ENCODE measurements at places on chromosomes 1 and 21.

- no peak for DNase-seq
Measured at GRCh38 chr21:42009018-42009830, 936 bp downstream of the ZBTB21 start.

- DNase-seq: no peak
Measured at GRCh38 chr1:89908672-89909436, 86.1 kb upstream of the ZNF326 start.

GRCh38 chr21:32334980-32335531 is 36.4 kb downstream of the MRAP start:
- DNase-seq: no peak

DNA sequence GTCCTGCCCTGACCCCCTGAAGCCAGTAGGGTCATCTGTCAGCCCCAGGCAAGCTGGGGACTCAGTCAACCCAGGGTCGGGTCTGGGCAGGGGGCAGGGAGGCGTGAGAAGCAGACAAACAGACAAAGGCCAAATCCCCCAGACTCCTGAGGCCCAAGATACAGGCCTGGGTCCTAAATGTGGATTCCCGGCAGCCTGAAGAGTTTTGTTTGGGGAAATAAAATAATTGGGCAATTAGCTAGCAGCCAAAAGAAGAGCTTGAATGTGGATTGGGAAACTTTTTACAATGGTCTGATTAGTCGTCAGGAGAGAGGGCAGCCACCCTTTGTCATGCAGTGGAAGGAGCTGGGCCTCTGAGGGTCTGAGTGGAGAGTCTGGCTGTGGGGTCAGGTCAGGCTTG is 4.5 kb upstream of the LEFTY2 start:
- no peak for DNase-seq

DNA sequence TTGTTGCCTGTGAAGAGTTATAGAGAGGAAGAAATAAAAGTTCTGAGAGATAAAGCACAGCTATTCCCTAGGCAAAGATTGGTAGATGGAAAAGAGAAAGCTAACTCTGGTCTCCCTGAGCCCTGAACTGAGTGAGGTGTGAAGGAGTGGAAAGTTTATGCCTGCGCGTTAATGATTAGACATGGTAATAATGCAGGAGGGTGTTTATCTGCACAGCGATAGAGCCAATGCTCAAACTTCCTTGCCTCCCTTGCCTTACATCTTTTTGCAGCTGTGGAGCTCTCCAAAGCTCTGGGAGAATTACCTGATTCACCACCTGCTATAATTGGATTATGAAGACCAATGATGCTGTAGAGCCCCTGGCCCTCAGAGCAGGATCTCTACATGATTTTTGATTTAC is 32.8 kb upstream of the CHRM3 start:
- DNase-seq: no peak

DNA sequence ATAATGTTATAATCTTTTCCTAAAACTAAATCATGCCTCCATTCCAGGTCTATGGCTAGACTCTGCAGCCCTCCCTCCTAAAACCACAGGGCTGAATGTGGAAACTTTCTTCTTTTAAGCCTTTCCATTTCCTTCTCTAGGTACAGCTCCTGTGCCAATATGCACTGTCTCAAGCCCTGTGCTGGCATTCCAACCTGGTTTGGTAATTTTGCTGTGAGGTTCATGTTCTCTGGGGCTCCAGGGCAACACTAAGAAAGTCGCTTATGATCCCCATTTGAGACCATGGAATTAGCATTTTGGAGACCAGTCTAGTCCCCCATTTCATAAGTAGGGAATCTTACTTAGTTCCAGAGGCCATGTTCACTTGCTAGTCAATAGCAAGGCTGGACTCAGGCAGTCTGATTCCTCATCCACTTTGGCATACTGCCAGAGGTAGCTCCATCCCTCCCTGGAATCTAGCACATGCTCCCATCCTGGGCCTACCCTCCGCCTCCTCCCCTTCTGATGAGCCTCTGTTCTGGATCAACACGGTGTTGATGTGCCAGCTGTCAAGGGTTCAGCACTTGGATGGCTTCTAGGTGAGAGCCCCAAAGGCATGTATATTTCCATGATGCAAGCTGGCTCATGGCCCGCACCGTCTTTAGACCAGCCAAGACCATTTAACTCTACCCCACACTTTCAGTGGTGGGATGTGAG is 36.5 kb downstream of the ZMYND12 start:
- DNase-seq: no peak

DNA sequence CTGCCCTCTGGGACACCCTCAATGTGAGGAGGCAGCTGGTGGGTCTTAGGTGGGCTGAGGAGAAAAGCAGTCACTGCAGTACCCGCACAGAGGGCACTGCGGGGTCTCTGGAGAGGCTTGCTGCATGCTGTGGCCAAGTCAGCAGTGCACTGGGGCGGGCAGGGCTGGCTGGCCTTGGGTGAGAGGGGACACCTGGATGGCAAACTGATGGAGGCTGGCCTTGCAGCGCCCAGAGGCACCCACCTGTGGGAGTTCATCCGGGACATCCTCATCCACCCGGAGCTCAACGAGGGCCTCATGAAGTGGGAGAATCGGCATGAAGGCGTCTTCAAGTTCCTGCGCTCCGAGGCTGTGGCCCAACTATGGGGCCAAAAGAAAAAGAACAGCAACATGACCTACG is 3.2 kb downstream of the ELF3 start:
- DNase-seq: no peak

- DNase-seq: no peak
Measured at GRCh38 chr1:247328311-247328710, 3.4 kb downstream of the ZNF496 start.

DNA sequence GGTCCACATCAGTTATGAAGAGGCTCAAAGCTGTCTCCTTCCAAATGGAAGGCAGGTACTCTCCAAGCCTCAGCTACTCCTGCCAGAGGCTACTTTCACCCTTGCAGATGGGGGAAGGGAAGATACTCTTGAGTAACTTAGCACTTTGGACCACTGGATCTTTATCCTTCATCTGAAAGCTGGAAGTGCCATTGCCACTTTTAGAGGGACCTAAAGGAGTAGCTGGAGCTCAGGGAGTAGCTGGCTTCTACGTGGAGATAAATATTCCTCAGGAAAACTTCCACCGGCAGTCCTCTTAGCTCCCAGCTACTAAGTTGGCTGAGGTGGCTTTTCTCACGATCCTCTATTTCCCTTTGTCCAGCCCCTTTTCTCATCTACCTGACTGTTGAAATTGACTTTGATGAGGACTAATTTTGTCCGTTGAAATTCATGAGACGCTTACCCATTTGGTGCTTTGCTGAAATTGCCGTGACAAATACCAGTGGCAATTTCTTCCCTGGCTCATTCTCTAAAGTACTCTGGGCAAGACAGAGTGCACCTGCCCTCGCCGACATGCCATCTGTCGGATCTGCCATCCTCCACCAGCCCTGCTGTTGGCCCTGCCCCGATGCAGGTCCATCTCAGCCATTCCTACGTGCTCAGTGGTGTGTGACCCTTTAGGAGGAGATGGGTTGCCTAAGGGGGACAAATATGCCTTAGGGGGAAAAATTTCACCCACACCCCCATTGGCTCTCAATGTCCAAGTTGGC is 13.6 kb downstream of the IGSF21 start:
- no peak for DNase-seq

GRCh38 chr1:208866386-208866955 is 622.3 kb upstream of the PLXNA2 start:
- DNase-seq: no peak

DNA sequence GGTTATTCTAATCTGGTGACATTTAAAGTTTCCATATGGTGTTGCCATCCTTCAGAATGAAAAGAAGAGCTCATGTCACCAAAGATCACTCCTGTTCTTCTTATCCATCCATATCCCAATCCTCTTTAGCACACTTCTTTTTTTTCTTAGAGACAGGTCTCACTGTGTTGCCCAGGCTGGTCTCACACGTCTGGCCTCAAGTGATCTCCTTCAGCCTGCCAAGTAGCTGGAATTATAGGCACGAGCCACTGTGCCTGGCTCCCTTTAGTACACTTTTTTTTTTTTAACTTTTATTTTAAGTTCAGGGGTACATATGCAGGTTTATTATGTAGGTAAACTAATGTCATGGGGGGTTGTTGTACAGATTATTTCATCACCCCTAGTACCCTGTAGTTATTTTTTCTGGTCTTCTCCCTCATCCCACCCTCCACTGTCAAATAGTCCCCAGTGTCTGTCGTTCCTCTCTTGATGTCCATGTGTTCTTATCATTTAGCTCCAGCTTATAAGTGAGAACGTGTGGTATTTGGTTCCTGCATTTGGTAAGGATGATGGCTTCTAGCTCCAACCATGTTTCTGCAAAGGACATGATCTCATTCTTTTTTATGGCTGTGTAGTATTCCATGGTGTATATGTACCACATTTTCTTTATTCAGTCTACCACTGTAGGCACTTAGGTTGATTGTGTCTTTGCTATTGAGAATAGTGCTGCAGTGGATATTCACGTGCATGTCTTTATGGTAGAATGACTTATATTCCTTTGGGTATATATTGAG is 40.6 kb downstream of the CTTNBP2NL start:
- no peak for DNase-seq

GRCh38 chr1:33099290-33100118 is 18.6 kb downstream of the AZIN2 start:
- DNase-seq: no peak

DNA sequence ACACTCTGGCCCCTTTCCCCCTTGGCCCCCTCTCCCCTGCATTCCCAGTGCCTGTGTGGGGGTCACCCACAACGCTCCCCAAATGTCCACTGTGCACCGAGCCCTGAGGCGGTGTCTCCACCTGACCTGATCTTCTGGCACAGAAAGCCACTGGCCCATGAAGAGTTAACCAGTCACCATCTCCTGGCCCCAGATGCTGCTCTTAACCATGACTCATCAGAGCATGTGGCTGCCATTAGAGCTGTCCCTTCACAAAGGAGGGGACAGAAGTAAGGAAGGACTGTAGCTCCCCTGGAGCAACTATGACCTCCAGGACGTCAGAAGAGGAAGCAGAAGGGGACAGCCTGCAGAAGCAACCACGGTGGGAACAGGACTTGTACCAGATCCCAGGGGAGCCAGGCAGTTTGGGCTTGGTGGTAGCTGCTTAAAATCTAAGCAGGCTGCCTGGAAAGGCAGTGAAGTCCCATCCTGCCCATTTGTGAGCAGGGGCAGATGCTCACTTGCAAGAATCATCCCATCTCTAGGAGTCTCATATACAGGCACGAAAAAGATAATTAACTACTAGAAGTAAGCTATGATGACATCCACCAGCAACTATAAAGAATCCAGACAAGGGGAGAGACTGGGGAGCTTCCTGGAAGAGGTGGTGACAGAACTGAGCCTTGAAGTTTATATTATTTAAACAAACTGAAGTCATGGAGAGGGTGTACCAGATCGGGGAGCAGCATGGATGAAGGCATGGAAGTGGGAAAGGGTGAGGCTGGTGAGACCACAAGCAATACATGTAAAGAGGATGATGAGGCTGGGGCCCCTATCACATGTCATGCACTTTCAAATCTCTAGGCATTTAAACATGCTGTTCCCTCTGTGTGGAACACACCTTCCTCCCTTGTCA is 1.1 kb upstream of the TTC39A start:
- no peak for DNase-seq

DNA sequence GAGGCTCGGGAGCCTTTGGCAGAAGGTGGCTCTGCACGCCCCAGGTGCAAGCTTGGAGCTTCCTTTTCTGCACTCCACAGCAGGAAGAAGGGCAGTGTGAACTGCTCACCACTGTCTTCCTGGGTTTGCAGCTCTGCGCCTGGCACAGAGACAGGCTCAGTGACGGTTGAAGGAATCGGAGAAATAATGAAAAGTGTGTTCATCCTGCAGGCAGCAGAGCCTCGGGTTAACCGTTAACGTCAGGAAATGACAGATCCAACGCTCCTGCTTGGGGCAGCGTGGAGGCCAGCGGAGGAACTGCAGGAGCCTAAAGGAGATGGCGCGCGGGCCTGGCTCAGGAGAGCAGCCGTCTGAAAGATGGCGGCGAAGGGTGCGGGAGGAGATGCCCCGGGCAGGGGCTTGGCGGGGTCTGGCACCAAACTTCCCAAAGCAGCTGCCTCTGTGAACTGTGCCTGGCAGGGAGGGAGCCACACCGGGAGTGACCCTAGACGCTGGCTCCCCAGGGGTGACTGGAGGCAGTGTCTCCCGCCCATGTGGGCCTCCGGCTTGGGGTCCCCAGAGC is 10.9 kb upstream of the SAMD11 start:
- no peak for DNase-seq

DNA sequence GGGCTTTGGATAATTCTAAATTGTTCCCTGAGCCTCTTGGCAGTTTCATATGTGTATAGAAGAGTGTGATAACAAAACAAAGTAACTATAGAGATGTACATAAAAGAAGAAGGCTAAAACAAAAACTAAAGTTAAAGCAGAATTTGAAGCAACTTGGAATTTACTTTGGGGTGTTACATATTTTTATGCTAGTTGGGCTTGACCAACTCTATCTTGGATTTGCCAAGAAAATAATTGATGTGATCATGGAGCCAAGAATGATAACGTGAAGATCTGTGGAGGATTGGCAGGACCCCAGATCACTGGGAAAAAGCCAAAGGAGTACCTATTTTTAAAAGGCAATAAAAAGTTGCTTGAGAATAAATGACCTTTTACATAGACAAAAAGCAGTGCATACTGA is 206.9 kb downstream of the LMO4 start:
- no peak for DNase-seq

- no peak for DNase-seq
Measured at GRCh38 chr1:195709821-195710220, 898.4 kb downstream of the KCNT2 start.

DNA sequence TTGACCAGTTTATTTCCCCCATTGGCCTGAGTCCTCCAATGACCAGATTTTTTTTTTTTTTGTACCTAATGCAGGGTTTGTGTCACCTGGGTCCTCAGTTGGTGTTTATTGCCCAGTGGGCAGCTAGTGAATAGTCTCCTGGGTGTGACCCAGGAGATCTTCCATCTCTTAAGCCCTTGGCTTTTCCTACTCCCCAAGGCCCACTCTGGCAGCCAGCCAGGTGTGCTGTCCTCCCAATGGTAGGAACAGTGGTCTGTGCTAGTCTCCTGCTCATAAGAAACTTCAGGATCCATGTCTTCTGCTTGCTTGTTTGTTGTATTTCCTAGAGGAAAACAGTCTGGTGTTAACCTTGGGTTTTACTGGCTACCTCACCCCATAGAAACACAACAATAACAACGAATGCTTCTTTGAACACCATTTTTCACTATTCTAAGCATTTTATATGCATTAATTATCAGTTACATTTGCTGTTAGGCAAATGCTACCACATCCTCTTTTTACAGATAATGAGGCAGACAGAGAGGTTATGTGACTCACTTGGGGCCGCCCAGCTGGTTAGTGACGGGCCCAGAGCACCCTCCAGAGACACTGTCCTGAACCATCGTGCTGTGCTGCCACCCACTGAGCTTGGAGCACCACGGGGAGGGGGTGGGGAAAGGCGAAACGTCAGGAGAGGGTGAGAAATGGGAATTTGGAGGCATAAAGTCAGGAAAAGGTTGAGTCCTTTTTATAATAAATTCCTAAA is 107.5 kb downstream of the HIVEP3 start:
- no peak for DNase-seq

Measured in NCI-H2081 treated with DMSO at 0.1 percent for 48 hours (cell line).